DMS153 (cell line): ENCODE measurements at places on chromosomes 12 and 14.

DNA sequence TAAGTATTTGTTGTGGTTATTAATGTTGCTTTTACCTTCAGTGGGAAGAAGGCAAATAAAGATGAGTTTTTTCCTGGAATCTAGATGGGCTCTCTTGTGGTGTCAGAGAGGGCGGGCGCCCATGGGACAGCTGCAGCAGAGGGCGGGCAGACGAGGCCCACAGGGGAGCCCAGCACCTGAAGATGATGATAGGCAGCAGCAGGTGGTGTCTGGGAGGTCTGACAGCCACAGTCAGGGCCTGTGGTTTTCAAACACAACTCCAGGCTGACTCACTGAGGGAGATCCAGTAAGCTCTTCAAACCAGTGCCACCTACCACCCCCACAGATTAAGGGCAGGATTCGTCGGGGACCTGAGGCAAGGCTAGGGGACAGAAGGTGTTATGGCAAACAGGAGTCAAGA, 42.8 kb downstream of the NKX2-1 start:
- DNase-seq: no peak

DNA sequence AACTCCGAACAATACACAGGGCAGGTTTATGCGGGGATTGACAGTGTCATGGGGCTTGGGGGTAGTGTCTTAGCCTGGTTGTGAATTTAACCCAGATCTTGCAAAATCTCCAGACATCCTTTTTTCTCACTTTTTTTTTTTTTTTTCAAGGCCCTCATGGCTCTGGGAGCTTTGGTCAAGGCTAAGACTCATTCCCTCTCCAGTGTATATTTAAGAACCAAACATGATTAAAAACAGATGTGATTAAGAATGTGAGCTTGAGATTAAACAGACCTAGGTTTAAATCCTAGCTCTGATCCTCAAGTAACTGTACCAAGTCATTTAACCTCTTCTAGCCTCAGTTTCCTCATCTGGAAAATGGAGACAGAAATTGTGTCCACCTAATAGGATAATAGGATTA, 151.7 kb upstream of the FUT8 start:
- DNase-seq: no peak

DNA sequence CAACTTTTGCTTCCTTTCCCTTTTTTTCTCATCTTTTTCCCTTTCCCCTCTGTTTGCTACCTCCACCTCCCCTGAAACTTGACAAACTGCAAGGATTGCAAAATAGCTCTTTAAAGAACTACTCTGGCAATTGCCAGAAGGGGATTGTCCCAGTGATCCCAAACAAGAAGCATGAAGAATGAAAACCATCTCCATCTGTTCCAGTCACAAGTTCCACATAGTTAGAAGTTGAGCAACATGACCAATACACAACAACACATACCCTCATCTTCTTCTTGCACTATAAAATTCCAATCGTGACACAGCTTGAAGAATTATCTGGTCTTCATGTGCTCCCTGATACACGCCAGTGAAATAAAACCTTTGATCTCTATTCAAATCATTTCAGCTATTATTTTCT, 93.7 kb upstream of the USP15 start:
- no peak for DNase-seq

DNA sequence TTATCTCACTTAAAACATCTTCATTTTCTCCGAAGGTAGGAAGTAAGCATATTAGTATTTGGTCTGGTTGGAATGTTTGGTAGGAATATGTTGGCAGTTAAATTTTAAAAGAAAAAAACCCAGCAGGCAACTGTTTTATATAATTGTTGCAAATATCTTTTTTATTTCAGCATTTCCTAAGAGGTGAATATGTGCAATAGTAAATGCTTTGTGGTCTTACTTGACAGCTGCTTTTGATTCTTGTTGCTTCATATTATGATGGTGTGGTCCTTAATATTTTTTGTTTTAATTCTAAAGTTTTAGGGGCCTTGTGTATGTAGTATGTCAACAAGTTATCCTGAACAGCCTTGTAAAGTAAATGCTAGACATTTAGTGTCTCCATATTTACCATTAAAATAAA, 6.3 kb downstream of the TRAFD1 start:
- DNase-seq: no peak

- no peak for DNase-seq
Measured at GRCh38 chr12:47943623-47944340, 19.6 kb upstream of the TMEM106C start.

DNA sequence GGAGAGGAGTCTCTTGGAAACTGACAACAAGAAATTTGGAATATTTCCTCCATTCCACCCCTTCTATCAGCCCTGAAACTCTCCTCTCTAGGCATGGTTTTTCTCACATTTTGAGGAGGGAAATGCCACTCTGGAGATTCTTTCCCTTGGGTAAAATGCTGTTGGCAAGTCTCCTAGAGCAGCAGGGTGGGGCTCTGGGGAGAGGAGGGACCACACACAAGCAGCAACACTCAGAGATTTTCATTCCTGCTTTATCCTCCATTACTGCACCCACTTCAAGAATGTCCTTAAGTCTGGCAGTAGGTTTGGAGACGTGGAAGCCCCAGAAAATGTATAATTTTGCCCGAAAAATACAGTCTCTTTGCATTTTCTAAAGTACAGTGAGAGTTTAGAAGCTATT, 130.8 kb upstream of the FLRT2 start:
- no peak for DNase-seq

GRCh38 chr12:59055204-59055860, 135.0 kb upstream of the LRIG3 start:
- DNase-seq: peak; percentile 75

DNA sequence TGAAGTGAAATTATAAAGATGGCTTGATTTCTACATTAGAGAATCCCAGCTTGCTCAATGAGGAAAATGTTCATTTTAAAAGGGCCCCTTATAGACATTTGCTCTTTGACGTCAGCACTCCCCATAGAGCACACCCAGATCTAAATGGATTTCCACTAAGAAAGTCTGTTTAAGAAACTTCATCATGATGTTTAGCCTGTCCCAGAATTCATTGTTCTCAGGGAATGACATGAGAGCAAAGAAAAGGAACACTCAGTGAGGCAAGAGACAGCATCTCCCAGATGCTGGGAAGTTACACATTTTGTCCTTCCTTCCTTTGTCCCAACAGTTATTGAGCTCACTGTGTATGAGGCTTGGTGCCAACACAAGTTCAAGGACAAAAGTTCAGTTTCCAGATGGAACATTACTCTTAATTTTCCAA, 4.9 kb downstream of the PHLDA1 start:
- no peak for DNase-seq

DNA sequence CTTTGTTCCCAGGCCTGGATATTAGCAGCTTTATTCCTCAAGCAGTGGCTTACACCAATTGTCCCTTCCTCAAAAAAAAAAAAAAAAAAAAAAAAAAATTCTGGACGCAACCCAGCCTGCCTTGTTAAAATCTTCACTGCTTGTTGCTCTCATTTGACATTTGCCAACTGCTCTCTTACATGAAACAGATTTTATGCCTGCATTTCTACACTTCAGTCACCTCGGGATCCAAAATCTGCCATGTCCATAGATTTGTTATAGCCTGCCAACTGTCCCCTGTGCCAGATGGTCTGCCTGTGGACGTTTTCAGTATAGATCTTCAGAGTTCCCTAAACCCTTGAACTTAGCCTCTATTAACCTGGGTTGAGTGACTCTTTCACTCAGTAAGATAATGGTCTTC, 651.5 kb downstream of the FSCB start:
- no peak for DNase-seq

DNA sequence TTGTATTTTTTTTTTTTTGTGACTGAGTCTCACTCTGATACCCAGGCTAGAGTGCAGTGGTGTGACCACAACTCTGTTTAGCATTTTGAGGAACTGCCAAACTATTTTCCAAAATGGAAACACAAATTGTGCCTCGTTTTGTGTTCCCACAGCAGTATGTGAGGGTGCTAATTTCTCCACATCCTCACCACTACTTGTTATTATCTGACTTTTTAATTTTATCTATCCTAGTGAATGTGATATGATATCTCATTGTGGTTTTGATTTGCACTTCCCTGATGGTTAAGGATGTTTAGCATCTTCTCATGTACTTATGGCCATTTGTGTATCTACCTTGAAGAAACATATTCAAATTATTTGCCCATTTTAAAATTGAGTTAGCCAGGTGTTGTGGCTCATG, 62.4 kb downstream of the SRGAP1 start:
- DNase-seq: no peak

GRCh38 chr14:82855912-82856391, 1322.3 kb upstream of the SEL1L start:
- DNase-seq: peak; percentile 55
